CD4-positive, alpha-beta T cell treated with Interferon alpha-2 for 1 hour (primary cell): ENCODE measurements at places on chromosomes 6 and 20.

DNA sequence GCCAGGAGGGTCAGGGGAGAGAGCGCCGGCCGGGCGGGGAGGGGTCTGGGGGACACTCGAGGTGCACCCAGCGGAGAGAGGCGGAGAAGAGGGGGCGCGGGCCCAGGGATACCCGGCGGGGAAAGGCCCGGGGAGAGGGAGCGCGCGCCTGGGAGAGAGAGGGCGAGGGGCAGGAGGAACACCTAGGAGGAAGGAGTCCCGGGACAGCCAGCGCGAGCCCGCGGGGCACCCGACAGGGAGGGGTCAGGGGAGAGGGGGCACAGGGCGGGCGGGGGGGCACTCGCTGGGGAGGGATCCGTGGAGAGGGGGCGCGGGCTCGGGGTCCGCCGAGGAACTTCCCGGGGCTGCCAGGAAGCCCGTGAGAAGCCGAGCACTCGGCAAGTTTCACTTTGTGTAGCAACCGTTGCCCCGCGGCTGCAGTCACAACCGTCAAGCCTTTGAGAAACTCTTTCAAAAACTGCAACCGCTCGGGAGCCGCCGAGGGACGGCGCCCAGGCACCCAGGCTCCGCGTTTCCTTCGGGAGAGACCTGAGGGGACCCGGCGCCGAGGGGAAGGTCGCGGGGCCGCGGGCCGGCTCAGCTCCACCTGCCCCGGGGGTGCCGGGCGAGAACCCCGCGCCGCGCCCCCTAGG is 471 bp downstream of the EZR start:
- DNase-seq: peak; percentile 67

DNA sequence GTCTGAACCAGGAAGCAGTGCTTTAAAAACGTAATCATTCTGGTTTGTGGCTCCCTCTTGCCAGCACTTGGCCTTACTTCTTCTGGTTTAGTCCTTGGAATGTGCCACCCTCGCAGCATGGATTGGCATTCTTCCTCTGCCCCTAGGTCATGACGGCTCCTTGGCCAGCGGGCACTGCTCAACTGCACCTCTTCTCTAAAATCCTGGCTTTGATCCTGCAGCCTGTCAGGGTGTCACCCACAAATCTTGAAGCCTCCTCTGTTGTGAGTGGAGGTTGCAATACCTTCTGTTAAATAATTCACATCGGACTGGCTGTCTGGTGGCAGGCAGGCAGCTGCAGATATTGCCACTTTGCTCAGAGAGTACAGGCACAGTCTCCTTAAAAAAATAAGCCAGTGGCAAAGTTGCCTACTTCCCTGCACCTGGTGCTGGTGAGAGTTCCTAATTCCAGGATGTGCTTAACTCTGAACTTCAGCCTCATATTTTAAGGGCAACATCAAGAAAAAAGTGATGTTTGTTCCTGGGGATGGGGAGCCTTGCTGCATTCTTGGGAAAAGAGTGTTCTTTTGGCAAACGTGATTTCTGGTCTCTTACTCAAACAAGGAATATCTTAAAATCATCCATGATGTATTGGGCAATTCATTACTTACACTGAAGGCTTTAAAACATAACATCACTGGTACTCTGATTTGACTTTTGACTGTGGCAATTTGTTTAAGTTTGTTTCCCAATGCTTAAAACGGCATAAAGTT is 179.8 kb downstream of the FOXA2 start:
- no peak for DNase-seq

DNA sequence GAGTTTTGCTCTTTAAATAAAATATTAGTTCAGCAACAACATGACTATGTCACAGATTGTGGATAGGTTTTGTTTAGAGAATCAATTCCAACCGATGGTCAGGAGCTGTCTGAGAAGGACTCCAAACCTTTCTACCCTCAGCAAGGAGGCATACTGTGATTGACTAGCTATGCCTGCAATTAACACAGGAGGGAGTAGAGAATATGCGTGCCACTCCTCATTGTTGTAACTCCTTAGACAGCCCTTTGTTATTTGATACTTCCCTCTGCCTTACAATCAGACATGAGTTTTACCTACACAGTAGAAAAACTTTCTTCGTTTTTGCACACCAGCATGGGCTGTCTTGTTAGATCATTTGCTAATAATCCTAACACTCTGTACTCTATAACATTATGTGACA is 796.5 kb downstream of the PRIM2 start:
- no peak for DNase-seq

DNA sequence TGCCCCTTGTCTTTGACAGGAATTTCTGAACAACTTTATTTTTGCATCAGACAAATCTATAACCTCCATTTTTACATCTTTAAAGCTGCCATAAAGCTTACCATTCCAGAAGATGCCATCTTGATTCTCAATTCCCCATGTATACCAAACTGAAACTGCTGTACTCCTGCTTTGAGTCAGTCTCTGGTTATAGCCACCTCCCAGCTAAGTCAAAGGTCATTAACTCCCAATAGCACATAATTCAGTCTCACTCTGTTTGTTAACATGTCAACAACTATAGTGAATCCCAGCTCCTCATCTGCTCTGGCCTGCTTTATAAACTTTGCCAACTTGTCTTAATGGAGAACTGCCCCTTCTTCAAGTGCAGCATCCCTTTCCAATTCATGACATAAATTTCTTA is 343.6 kb downstream of the FRK start:
- DNase-seq: no peak

- DNase-seq: peak; percentile 60
Observed at GRCh38 chr6:87700397-87701343, 1.4 kb downstream of the AKIRIN2 start.

- DNase-seq: no peak
Observed at GRCh38 chr6:53926505-53926904, 131.7 kb downstream of the LRRC1 start.
